ENCODE measurements at places on chromosomes 4 and X. TPM values are rescaled to one million over a fixed set of nuclear protein-coding genes. Genes with fewer than 3 reads are reported as not detected.

TMEM47 gene
- 18.8 TPM for total RNA-seq

- DNase-seq, result no peak
Measured at GRCh38 chrX:11143931-11144678, 33.0 kb downstream of the HCCS start.

CLIC2 gene
- 12.7 TPM for total RNA-seq

- DNase-seq, result no peak
Measured at GRCh38 chr4:39568805-39569204, 41.6 kb upstream of the UGDH start.

DNA sequence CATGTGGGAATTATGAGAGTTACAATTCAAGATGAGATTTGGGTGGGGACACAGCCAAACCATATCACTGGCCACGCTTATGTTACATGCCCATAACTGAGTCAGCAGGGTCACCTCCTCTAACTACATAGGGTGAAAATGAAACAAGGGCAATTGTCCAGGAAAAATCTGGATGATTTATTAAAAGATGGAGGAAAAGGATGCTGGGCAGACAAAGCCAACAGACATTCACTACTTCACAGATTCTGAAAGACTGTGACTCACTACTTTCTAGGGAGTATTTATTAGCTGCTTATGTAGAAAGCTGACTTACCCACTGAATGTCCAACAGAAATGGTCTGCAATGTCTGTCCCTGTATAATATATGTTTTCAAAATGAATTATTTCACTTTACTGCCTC, 72.4 kb downstream of the APBB2 start:
- DNase-seq, result no peak

DNA sequence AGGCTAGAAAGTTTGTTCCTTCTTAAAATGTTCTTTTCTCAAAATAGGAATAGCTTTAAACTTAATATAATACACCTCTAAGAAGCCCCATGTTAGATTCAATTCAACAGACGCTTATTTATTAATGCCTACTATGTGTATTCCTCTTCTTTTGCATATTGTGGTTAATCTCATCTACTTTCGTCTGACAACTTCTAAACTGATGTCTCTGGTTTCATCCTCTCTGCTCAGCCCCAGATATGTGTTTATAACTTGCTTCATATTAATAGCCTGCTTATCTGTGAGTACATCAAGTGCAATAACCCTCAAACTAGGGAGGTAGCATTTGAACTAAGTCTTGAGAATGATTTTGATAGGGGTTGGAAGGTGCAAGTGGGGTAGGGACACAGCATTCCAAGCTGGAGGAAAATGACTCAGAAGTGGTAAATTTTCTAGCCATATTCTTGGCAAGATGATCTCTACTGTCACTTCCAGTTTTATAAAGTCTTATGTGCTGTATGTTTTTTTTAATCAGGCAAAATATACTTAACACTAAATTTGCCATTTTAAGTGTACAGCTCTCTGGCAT, 37.0 kb downstream of the STK26 start:
- no peak for DNase-seq

TRIM75 gene
- not detected for total RNA-seq

DNA sequence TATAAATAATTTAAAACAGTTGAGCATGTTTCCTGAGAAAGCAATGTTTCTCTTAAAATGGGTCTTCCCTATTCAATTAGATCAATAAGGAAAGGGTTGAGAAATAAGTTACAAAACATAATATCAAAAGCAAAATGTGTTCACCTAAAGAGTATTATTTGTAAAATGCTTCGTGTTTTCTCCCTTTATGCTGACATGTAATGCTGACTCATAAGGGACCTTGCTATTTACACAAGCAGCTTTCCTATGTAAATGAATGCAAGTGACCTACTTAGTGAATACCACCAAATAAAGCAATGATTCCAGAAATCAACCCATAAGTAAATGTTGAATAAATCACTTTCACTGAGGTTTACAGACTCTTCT, 91.5 kb downstream of the ELOVL6 start:
- DNase-seq, result no peak

GRCh38 chrX:124507246-124507645, 160.9 kb downstream of the SH2D1A start:
- DNase-seq, result no peak

FGA gene
- not detected for total RNA-seq

SCD5 gene
- total RNA-seq, result 16.9 TPM

- DNase-seq, result no peak
Measured at GRCh38 chr4:53101191-53101581, 239.1 kb downstream of the RASL11B start.

GRCh38 chr4:80767944-80768343, 262.6 kb upstream of the BMP3 start:
- no peak for DNase-seq

GRCh38 chr4:181853881-181854511, 389.2 kb upstream of the TENM3 start:
- DNase-seq, result no peak

TCEAL5 gene
- total RNA-seq, result not detected

- no peak for DNase-seq
Measured at GRCh38 chr4:143380629-143381028, 44.0 kb downstream of the GAB1 start.

GRCh38 chrX:40199704-40200103, 101.9 kb upstream of the BCOR start:
- no peak for DNase-seq

DNA sequence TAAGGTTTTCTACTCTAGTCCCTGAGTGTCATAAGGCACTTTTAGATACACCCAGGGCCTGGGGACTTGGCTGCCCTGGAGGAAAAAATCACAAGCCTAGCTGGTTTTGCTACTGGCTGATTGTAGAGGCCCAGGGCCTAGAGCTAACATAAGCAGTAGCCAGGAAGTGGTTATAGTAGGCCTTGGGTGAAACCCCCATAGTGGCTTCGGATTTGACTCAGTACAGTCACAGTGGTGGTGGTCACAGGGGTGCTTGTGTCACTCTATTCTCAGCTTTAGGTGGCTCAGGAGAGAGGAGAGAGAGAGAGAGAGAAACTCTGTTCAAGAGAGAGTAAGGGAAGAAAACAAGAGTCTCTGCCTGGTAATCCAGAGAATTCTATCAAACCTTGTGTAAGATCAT, 194.5 kb upstream of the EDA2R start:
- no peak for DNase-seq

NDST4 gene
- not detected for total RNA-seq

- DNase-seq, result no peak
Measured at GRCh38 chrX:112866175-112866574, 25.5 kb upstream of the AMOT start.

- no peak for DNase-seq
Measured at GRCh38 chr4:153523941-153524386, 57.8 kb downstream of the TMEM131L start.

DNA sequence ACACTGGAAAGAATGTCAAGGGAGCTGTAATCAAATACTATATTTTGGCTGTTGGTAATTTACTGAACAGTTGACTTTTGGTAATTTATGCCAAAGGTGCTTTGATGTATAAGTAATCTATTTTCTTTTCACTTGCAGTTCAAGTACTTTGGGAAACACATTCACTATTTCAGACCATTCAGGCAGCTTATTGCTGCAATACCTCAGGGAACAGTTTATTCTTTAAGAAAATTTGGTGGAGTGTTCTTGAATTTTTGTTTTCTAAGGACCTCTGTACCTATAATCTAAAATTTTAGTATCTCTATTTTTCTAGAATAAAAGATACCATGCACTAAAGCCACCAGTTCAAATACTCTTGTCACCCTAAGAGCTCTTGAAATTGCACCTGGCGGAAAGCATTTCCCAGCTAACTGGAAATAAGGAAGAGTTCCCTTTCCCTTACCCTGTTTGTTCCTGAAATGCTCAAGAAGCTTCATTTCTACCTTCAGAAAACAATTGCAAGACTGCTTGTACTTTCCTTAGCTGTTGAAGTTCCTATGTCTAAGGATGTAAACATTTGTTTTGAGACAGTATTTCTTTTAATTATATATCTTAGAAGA, 633.5 kb upstream of the FAT1 start:
- DNase-seq, result no peak

DNA sequence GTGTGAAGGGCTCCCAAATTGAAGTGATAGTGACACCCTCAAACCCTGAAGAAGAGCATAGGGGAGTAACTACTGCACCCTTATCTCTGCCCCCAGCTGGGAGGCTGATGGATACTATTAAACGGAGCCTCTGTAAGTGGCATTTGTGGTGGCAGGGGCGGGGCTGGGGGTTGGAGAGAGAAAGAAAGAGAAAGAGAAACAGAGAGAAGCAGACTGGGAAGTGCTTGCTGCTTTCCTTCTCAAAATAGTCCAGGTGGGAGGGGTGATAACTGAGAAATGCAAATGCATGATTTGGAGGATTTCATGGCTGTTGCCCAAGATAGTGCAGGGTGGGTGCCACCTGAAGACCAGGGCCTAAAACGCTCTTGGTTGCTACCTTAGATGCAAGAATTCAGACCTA, 253.5 kb upstream of the GATB start:
- DNase-seq, result no peak

MAGEA12 gene
- total RNA-seq, result not detected

CXCL9 gene
- total RNA-seq, result 1.3 TPM

GRCh38 chr4:165680821-165681220, 192.2 kb upstream of the TLL1 start:
- no peak for DNase-seq

DNA sequence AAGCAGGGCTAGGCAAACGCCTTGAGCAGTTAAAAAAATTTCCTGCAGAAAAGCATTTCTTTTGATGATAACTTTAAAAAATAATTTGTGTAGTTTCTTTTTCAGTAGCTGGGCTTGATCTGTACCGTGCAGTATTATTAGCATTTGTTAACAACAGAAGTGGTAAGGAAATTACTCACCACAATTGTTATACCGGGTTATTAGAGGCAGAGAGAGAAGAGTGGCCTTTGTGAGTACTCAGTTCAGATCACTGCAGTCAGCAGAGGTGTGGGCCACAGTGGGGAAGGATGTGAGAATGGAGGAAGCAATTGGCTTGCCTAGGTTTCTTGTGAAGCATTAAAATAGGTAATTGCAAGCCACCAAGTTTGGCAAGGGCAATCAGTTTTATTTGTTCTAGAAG, 14.3 kb upstream of the IL21 start:
- DNase-seq, result no peak

DNA sequence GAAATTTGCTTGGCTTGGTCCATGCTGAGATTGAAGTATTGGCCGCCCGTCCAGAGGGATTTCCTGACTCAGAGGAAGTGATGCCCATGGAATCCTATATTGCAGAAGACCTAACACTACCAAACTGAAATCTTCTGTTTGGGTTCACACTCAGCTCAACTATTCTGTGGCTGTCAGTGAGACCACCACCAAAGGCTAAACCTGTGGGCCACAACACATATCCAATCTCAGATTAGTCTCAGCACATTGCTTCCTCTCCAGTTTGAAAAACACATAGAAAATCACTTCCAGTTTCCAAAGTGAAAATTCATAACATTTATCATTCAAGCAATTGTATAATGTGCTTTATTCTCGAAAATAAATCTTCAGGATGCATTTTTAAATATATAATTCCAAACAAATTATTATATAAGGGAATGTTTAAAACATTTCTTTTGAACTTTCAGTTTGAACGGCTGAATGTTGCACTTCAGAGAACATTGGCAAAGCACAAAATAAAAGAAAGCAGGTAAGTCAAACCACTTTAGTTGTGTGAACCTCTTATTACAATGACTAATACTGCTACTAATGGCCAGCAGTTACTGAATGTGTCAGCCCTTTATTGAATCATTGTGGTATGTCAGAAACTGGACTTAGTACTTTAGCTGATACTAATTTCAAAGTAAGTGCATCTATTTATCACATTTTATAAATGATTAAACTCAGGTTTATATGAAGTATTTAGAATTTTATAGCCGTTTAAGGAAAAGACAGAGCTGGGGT, 37.0 kb downstream of the GUCY1A1 start:
- DNase-seq, result no peak

DNA sequence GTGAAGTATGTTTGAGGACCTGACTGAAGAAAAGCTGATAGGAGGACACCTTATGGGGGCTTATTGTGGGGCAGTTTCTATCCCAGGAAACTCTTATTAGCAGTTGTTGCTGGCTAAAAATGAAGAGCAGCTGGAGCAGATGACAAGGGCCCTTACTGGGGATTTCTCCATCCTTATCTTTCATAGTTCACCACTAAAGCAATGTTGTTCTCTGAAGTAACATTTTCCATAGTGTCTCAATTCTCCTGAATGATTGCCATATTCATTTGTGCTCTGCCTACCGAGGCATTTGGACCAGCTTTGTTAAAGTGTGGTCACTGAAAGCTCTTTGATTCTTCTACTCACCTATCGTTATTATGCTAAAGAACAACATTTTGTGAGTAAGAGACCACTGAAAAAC, 7.7 kb downstream of the ENOX2 start:
- DNase-seq, result no peak

WDR17 gene
- total RNA-seq, result not detected

- DNase-seq, result no peak
Measured at GRCh38 chr4:64727960-64728359, 318.7 kb upstream of the TECRL start.

GRCh38 chr4:104735174-104735573, 240.5 kb upstream of the CXXC4 start:
- DNase-seq, result no peak

OPN1MW3 gene
- total RNA-seq, result not detected

DNA sequence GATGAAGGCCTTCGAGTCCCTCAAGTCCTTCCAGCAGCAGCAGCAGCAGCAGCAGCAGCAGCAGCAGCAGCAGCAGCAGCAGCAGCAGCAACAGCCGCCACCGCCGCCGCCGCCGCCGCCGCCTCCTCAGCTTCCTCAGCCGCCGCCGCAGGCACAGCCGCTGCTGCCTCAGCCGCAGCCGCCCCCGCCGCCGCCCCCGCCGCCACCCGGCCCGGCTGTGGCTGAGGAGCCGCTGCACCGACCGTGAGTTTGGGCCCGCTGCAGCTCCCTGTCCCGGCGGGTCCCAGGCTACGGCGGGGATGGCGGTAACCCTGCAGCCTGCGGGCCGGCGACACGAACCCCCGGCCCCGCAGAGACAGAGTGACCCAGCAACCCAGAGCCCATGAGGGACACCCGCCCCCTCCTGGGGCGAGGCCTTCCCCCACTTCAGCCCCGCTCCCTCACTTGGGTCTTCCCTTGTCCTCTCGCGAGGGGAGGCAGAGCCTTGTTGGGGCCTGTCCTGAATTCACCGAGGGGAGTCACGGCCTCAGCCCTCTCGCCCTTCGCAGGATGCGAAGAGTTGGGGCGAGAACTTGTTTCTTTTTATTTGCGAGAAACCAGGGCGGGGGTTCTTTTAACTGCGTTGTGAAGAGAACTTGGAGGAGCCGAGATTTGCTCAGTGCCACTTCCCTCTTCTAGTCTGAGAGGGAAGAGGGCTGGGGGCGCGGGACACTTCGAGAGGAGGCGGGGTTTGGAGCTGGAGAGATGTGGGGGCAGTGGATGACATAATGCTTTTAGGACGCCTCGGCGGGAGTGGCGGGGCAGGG, 568 bp downstream of the HTT start:
- peak; percentile 43 for DNase-seq

DNA sequence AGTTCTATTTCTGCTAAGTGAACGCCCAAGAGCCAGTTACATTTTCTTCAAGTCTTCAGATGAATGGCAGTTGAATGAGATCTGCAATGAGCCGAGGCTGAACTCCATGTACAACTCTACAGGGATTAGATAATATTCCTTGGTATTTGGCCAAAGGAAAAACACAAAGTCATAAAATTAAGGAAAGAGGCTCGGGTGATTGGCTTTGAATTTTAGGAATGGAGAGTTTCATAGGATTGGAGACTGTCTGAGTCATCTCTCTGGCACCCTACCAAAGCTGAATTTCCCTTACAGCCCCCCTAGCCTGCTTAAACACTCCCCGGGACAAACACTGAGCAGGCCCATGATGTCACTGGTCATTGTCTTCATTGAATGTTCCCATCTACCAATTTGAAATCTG, 188.0 kb upstream of the C1QTNF7 start:
- peak; percentile 36 for DNase-seq
